Tibial nerve (tissue), 4 donors: ENCODE measurements at places on chromosomes 5 and 9. TPM values are rescaled to one million over a fixed set of nuclear protein-coding genes. Genes with fewer than 3 reads are reported as not detected.

GRCh38 chr5:118405650-118406061 lies 582.7 kb downstream of the DTWD2 start:
- H3K36me3 ChIP-seq = no peaks in the 10 kb centered on the region
- no peaks in the 10 kb centered on the region for H3K4me1 ChIP-seq
- H3K27me3 ChIP-seq = no peaks in the 10 kb centered on the region
- no peak overlapping the region for H3K27ac ChIP-seq

DNA sequence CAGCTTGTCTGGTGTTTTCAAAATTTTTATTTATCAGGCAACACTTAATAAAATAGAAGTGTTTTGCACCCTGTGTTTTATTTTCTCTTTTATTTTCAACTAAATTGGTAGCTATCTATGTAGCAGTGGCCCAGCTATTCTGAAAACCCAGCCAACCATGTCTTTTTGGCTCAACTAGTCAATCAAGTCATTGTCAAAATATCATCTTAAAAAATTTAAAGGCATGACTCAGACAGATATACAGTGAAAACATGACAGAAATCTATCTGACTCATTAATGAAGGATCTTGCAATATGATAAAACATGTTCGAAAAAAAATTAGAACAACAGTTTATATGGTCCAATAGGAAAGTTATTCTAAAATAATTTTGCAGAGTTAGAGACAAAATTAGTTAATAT lies 75.1 kb downstream of the HSD17B4 start:
- no peak overlapping the region for H3K27ac ChIP-seq
- no peaks in the 10 kb centered on the region for H3K4me1 ChIP-seq
- H3K4me3 ChIP-seq = no peak overlapping the region
- H3K36me3 ChIP-seq = no peaks in the 10 kb centered on the region
- no peaks in the 10 kb centered on the region for H3K27me3 ChIP-seq

- H3K36me3 ChIP-seq = no peaks in the 10 kb centered on the region
- H3K27ac ChIP-seq = peak overlapping the region; percentile 67
- no peak overlapping the region for H3K4me3 ChIP-seq
- no peak for DNase-seq
Measured at GRCh38 chr5:72245951-72246532, 74.0 kb downstream of the MRPS27 start.

GRCh38 chr5:68088302-68088701 lies 127.3 kb upstream of the PIK3R1 start:
- no peak overlapping the region for H3K4me3 ChIP-seq
- peak overlapping the region; percentile 74 for H3K27ac ChIP-seq
- H3K27me3 ChIP-seq = no peaks in the 10 kb centered on the region
- H3K36me3 ChIP-seq = no peaks in the 10 kb centered on the region

DNA sequence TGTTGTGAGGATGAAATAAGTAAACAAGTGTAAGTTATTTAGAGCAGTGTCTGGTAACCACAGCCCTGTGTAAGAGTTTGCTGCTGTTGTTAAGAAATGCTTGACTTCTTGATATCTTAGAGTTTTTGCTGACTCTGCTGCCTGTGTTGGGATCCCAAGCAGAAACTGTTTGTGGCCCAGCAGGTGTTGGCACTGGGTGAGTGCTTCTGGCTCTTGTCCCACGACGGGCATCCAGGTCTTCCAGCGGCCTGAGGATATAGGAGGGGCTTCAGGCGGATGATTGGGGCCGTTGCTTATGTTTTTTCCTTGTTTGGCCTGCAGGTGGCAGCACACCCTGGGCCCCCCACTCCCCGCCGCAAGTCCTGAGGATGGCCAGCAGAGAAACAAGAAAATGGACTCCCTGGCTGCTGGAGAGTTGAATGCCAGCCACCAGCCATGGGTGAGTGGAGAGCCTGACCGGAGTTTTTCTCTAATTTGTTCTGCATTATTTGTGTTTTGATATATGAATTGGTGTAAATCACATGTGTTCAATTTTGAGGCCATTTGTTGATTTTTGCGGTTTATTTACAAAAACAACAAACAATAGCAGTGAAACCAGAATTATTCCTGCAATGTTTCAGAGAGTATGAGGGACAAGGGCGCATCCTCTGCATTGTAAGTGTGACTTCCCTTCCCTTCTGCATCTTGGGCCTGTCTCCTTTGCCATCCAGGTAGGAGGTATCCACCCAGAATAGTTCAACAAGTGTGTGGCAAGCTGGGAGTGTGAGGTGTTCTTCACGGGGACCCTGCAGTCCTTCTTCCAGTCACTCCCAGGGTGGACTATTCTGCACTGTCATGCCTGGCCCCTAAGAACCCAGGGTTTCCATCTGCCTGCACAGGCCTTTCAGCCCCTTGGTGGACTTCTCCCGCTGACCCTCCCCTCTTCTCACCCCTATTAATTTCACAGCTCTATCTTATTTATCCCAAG lies 50.3 kb downstream of the SLC22A5 start:
- peaks cover 79% of the 10 kb centered on the region for H3K4me1 ChIP-seq
- H3K4me3 ChIP-seq = no peak overlapping the region

DNA sequence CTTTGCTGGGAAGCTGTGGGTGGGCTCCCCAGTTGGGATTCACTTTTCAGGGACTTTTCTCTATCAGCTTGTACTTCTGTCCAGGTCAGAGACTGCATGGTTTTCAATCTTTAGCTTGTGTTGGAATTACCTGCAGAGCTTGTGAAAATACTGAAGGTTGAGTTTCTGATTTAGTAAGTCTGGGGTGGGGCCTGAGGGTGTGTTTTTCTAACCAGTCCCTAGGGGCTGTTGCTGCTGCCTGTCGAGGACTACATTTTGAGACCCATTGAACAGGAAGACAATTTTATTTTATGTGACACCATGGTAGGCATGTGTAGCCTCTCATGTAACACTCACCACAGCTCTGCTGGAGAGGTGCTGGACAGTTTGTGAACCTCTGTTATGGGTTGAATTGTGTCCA lies 14.7 kb upstream of the MLANA start:
- H3K4me1 ChIP-seq = no peaks in the 10 kb centered on the region
- no peak overlapping the region for H3K4me3 ChIP-seq
- no peaks in the 10 kb centered on the region for H3K27me3 ChIP-seq

- no peaks in the 10 kb centered on the region for H3K4me1 ChIP-seq
- H3K4me3 ChIP-seq = no peak overlapping the region
- peaks cover 27% of the 10 kb centered on the region for H3K36me3 ChIP-seq
Measured at GRCh38 chr9:20978249-20978648, 53.2 kb downstream of the HACD4 start.

DNA sequence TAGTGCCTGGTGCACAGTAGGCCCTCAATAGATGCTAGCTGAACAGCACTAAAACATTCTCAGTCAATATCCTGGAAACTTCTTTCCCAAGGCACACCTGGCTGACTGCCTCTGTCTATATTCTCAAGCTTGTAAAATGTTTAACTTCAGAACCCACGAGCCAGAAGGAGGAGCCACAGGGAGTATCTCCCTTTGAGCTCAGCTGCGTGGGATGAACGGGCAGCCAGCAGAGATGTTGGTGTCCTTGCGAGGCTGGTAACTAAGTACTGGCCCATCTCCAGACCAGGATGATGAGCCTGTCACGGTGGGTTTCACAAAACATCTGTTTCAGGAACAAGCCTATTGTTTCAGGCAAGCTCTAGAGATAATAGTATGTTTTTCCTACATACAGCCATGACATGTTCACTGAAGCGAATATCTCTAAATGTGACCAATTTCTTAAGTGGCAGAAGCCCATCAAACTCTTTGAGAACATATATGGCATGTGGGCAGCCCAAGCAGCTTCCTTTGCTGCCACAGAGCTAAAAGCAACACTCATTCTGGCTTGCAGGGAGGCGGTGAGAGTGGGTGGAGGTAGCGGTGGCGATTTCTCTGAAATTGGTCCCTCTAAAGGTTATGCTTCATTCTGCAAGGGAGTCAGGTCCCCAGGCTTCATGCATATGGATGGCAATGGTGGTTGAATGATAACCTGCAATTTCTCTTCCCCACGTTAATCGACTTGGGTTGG lies 206.2 kb downstream of the TTLL11 start:
- no peaks in the 10 kb centered on the region for H3K27me3 ChIP-seq
- no peak for DNase-seq
- H3K27ac ChIP-seq = peak overlapping the region; percentile 49
- H3K4me3 ChIP-seq = no peak overlapping the region
- no peaks in the 10 kb centered on the region for H3K36me3 ChIP-seq

DNA sequence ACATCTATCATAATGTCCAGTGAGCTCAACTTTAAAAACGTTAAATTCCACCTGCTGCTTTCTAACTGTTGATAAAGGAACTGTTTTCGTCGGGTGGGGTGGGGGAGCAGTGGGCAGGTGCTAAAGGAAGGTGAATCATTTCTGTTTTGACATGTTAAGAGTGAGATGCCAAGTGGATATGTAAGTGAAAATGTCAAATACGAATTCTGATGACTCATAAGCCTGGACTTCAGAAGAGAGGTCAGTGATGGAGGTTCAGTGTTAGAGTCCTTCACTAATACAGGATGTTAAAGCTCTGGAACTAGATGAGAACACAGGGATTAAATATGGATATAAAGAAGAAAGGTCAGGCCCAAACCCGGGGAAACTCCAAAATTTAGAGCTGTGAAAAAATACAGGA lies 617.9 kb upstream of the CTNND2 start:
- H3K27ac ChIP-seq = no peak overlapping the region
- H3K4me1 ChIP-seq = no peaks in the 10 kb centered on the region
- no peak overlapping the region for H3K4me3 ChIP-seq
- no peaks in the 10 kb centered on the region for H3K36me3 ChIP-seq

DNA sequence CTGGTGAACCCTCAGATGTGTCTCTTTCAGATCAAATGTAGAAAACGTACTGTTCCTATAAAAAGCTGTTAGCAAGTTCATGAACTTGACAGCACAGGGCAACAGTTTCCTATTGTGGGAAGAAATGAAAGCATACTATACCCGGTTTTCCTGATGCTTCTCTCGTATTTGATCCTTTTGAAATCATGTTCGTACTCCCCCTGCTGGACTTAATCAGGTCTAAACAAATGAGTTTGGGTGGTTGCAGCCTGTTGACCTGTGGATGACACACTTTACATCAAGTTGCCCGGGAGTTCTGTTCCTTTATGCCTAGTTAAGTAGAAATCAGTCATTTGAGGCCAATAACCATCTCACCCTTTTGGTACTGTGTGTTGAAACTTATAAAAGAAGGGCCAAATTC lies 1992.3 kb downstream of the MAT2B start:
- no peak for DNase-seq
- no peaks in the 10 kb centered on the region for H3K4me1 ChIP-seq
- H3K4me3 ChIP-seq = no peak overlapping the region
- no peaks in the 10 kb centered on the region for H3K36me3 ChIP-seq
- H3K27me3 ChIP-seq = no peaks in the 10 kb centered on the region
- H3K27ac ChIP-seq = no peak overlapping the region

DNA sequence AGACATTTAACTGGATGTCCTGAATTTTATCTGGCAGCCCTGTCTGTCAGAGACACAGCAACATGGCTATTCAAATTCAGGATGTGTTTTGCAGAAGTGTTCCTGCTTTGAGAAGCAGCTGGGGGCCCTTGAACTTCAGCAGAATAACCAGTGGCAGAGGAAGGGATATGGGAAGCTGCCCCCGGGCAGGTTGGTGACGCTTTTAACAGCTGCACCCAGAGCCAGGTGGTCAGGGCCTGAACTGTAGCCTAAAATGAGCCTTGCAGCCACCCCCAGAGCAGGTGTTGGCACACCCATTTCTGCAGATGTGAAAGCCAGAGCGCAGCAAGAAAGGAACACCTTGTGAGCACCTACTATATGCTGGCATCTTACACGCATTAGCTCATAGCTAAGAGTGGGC lies 128.7 kb upstream of the BOD1 start:
- H3K27me3 ChIP-seq = no peaks in the 10 kb centered on the region
- H3K36me3 ChIP-seq = no peaks in the 10 kb centered on the region
- no peak for DNase-seq

DNA sequence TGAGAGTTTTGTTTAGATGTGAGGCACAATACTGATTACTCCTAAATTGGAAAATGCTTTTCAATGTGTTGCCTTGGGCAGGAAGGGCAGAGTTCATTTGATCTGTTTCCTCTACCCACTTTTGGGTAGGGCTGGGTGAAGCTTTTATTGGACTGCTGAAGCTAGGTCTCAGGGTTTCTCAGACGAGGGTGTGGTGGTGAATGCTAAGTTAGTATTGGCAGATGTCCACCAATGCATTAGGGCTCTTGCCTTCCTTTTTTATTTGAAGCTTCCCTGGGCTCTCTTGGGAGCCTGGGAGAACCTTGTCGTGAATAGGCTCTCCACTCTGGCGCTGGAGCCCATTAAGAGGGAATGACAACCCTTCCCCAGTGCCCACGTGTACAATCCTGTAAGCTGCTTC lies 23.1 kb downstream of the SPTAN1 start:
- no peak overlapping the region for H3K27ac ChIP-seq
- no peak overlapping the region for H3K4me3 ChIP-seq
- no peaks in the 10 kb centered on the region for H3K27me3 ChIP-seq
- peaks cover 9% of the 10 kb centered on the region for H3K36me3 ChIP-seq

DNA sequence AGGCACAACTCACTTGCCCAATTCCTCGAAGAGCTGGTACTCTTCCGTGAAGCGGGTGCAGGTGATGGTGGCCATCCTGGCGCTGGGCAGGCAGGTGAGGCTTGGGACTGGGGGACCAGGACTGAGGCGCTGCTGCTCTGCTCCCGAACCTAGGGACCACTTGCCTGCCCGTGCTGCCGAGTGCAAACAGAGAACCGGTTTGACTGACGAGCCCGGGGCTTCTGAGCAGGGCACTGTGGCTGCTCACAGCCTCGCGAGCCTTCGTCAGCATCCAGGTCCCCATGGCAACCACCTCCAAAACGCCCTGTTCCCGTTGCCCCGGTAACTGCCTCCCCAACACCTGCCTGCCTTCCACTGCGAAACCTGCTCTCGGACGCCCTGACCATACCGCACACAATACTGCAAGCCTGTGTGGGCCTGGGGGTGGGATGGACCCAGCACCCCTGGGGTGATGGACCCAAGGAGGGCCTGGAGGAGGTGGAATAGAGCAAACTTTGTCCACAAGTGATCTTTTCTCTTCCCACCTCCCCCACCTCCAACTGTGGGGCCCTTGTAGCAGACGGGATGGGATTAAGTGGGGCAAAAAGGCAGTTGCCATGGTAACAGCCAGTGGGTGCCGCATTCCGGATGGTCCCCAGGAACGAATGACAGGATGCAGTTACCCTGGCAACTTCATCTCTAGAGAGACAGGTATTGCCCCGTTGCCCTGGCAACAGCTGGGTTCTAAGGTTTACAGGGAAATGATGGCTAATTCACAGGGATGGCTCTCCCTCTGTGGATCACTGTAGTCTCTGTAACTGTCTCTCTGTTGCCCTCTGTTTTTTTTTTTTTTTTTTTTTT lies at the start of gene CAMK2A:
CAMK2A (minus strand) TSS at position 223 of the 840 bp plus-strand sequence; CDS start at position 75, 148 bp downstream.
- H3K27ac ChIP-seq = no peak within 1 kb of the TSS
- H3K27me3 ChIP-seq = no peaks in the 10 kb centered on the region
- no peak for DNase-seq
- H3K4me3 ChIP-seq = no peak within 1 kb of the TSS
- H3K4me1 ChIP-seq = no peaks in the 10 kb centered on the region

TNC gene
- 60.1 TPM for total RNA-seq

ABCA1 gene
- 84.1 TPM for total RNA-seq

DMRT3 gene
- 0.30 TPM for total RNA-seq

CDH9 gene
- total RNA-seq = not detected

MZB1 gene
- total RNA-seq = not detected

SOX30 gene
- not detected for total RNA-seq

SLC9A3 gene
- 12.6 TPM for total RNA-seq
